ENCODE measurements at places on chromosomes 11 and 22. TPM values are rescaled to one million over a fixed set of nuclear protein-coding genes. Genes with fewer than 3 reads are reported as not detected.

SOX10 gene
- total RNA-seq, result not detected

DEPDC7 gene
- 0.84 TPM for total RNA-seq

CREB3L1 gene
- total RNA-seq, result 0.17 TPM

PLEKHA7 gene
- total RNA-seq, result 20.7 TPM

ALDH3B1 gene
- not detected for total RNA-seq

DNA sequence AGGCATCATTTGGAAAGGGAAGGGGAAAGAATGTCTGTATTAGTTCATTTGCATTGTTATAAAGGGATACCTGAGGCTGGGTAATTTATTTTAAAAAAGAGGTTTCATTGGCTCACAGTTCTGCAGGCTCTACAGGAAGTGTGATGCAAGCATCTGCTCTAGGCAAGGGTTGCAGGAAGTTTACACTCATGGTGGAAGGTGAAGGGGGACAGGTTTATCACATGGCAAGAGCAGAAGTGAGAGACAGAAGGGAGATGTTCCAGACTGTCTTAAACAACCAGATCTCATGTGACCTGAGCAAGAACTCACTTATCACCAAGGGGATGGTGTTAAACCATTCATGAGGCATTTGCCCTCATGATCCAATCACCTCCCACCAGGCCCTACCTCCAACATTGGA lies 90.6 kb downstream of the CCDC83 start:
- no peak for DNase-seq
- H3K27me3 ChIP-seq, result no peaks in the 10 kb centered on the region
- peaks cover 38% of the 10 kb centered on the region for H3K4me1 ChIP-seq
- peak overlapping the region; percentile 94 for H3K27ac ChIP-seq
- peaks cover 17% of the 10 kb centered on the region for H3K36me3 ChIP-seq

DNA sequence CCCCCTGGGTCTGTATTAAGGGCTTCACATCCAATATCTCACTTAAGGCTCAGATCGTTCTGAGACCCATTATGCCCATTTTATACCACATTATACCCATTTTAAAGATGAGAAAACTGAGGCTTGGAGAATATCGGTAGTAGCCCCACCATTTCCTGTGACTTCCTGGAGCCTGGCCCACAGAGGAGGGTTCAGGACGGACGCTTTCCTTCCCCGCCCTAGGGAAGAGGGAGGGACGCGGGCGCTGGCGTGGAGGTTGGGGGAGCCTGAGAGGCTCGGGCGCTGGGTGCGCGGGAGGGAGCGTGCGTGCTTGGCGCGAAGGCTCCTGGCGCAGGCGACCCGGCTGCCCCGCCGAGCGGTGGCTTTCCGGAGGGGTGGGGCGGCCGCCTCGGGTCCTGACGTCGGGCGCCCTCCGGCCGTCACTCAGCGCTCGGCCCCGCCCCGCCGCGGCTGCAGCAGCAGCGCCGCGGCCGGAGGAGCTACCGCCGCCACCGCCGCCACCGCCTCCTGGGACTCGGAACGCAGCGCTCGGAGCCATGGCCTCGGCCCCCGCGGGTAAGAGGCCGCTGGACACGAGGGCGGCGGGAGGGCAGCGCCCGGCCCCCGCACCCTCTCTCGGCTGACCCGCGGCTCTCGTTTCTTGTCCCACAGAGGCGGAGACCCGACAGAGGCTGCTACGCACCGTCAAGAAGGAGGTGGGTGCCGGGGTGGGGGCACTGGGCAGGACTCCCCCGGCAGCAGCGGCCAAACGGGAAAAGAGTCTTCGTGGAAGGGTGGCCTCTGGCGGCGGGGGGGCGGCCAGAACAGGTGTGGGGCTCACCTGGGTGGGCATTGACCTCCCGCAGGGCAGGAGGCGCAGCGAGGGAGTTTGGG lies at the start of gene SGSM1:
SGSM1 (plus strand) TSS at position 422 of the 873 bp plus-strand sequence; CDS start at position 537, 115 bp downstream.
- H3K36me3 ChIP-seq, result no peaks in the 10 kb centered on the region
- H3K4me1 ChIP-seq, result peaks cover 37% of the 10 kb centered on the region
- peak within 1 kb of the TSS; percentile 32 for H3K27ac ChIP-seq
- peak; percentile 94 for DNase-seq
- peak within 1 kb of the TSS; percentile 81 for H3K4me3 ChIP-seq

DNA sequence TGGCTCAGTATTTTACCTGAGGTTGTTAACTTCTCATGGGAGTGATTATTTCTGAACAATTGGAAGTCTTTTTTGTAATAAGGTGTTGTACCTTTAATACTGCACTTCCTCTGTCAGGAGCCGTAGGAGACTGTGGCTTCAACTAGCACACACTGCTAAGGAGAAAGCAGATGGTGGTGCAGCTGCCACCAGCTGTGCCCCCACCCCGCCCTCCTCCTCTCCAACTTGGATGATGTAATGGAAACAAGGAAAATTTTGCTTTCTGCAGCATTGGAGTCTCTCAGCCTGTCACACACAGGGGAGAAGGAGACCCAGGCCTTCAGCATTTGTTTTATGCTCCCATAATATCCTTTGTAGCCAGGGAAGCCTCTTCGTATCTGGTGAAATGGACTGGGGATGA lies 91.2 kb downstream of the TEAD1 start:
- no peak overlapping the region for H3K4me3 ChIP-seq
- no peak overlapping the region for H3K27ac ChIP-seq
- no peak for DNase-seq
- H3K27me3 ChIP-seq, result peaks cover 27% of the 10 kb centered on the region
- no peaks in the 10 kb centered on the region for H3K36me3 ChIP-seq

DNA sequence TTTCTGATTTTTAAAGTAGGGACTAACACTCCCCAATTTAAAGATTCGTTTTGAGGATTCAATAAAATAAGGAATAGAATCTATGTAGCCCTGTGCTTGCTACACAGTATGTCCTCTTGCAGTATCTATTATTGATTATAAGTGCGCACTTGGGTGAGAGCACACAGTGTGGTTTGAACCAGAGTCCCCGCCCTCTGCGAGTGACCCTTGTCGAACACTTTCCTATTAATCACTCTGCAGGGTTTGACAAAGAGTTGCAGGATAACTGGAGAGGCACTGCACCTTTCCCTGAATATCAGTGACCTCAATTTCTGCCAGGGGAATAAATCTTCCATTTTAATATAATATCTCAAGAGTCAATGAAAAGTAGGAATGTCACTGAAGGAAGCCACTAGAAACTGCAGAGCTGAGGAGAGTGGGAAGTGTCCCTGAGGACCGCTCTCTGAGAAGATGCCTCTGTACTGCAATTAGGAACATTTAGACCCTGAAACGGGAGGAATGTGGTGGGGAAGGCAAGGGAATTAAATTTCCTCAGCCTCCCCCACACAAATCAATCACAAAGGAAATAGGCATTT lies 182.2 kb downstream of the MAML2 start:
- H3K4me1 ChIP-seq, result peaks cover 37% of the 10 kb centered on the region
- no peak for DNase-seq
- peaks cover 6% of the 10 kb centered on the region for H3K36me3 ChIP-seq
- H3K27me3 ChIP-seq, result no peaks in the 10 kb centered on the region

- peaks cover 3% of the 10 kb centered on the region for H3K36me3 ChIP-seq
- peak overlapping the region; percentile 87 for H3K27ac ChIP-seq
- H3K4me1 ChIP-seq, result peaks cover 52% of the 10 kb centered on the region
- H3K4me3 ChIP-seq, result peak overlapping the region; percentile 93
Measured at GRCh38 chr11:10302744-10303557, 1.9 kb upstream of the ADM start.

- H3K4me3 ChIP-seq, result no peak overlapping the region
- no peaks in the 10 kb centered on the region for H3K36me3 ChIP-seq
- no peak for DNase-seq
- no peaks in the 10 kb centered on the region for H3K4me1 ChIP-seq
- no peak overlapping the region for H3K27ac ChIP-seq
Measured at GRCh38 chr22:32752816-32753520, 48.5 kb upstream of the TIMP3 start.

GRCh38 chr11:113894421-113894996 lies 10.1 kb upstream of the HTR3B start:
- no peak overlapping the region for H3K27ac ChIP-seq
- peaks cover 1% of the 10 kb centered on the region for H3K4me1 ChIP-seq
- DNase-seq, result no peak
- peaks cover 2% of the 10 kb centered on the region for H3K27me3 ChIP-seq
- H3K4me3 ChIP-seq, result no peak overlapping the region

GRCh38 chr11:90309693-90310092 lies 86.8 kb upstream of the CHORDC1 start:
- H3K36me3 ChIP-seq, result no peaks in the 10 kb centered on the region
- H3K27me3 ChIP-seq, result no peaks in the 10 kb centered on the region
- no peaks in the 10 kb centered on the region for H3K4me1 ChIP-seq
- no peak overlapping the region for H3K27ac ChIP-seq

- DNase-seq, result no peak
- H3K36me3 ChIP-seq, result no peaks in the 10 kb centered on the region
- H3K27ac ChIP-seq, result no peak overlapping the region
- no peak overlapping the region for H3K4me3 ChIP-seq
Measured at GRCh38 chr11:122816761-122817520, 21.4 kb upstream of the CRTAM start.

DNA sequence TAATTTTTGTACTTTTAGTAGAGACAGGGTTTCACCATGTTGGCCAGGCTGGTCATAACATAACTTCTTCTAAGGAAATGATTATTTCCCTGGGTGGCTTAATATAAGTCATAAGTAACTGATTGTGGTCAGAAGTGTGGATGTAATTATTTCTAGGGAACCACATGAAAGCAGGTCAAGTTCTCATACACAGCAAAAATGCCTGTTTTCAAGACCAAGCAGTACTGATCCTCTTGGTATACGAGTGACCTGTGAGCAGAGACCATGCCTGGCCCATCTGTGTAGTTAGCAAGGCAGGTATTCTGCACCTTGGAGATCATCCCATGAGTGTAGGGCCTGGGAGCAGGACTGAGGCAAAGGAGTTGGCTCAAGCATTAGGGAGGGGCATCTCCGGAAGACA lies 32.5 kb upstream of the NUCB2 start:
- no peak for DNase-seq
- H3K27me3 ChIP-seq, result peaks cover 51% of the 10 kb centered on the region
- H3K36me3 ChIP-seq, result no peaks in the 10 kb centered on the region
- H3K27ac ChIP-seq, result no peak overlapping the region
- H3K4me3 ChIP-seq, result no peak overlapping the region
- peaks cover 5% of the 10 kb centered on the region for H3K4me1 ChIP-seq

DNA sequence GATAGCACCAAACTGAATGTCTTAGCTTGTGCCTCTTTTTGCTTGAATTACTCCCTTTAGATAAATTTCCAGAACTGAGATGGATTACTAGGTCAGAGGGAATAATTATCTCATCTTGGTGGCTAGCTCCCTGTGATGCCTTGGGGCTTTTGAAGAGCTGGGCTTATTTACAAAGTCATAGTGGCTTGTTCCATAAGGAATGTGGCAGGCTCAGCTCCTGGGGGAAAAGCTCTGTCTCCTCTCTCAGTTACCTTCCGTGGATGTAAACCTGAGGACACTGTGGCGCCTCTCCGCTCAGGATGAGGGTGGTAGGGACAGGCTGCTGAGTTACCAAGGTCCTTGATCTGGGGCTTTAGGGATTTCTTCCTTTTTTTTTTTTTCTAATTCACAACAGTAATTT lies 121.7 kb downstream of the PARVA start:
- H3K27me3 ChIP-seq, result peaks cover 4% of the 10 kb centered on the region
- no peaks in the 10 kb centered on the region for H3K4me1 ChIP-seq
- no peak overlapping the region for H3K27ac ChIP-seq
- H3K4me3 ChIP-seq, result no peak overlapping the region
- no peaks in the 10 kb centered on the region for H3K36me3 ChIP-seq
- no peak for DNase-seq

- H3K27ac ChIP-seq, result no peak overlapping the region
- peaks cover 6% of the 10 kb centered on the region for H3K27me3 ChIP-seq
- peaks cover 6% of the 10 kb centered on the region for H3K4me1 ChIP-seq
Measured at GRCh38 chr22:50276143-50276542, 6.0 kb upstream of the MAPK11 start.

DNA sequence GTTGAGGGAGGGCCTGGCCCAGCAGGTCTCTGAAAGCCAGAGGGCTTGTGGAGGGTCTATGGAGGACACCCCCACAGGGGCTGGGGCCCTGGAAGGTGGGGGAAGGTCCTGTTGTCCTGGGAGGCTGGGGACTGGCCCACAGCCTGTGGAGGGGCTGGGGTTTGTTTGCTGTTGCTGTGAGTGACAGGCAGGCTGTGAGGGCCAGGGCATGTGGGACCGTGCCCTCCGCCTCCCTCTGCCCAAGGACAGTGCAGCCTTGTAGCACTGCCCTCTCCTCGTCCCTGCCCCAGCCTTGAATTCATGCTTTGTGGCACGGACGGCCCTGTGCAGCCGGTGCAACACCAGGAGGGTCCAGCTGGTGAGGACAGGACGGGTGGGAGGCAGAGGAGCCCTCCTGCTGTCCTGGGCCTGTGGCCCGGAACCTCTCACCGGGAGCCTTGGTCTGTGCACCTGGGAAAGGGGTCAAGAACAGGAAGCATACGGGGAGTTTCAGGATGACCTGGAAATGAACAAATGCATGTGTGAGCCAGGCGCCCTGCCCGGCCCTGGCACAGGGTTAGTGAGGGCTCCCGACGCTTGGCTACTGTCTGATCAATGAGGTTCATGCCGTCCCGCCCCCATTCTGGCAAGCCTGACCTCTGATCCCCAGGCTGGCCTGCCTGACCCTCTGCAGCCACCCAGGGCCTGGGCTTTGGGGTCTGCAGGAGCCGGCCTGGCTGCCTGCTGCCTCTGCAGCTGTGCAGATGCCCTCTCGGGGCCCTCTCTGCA lies 37.4 kb upstream of the PRODH start:
- H3K4me1 ChIP-seq, result no peaks in the 10 kb centered on the region
- H3K27ac ChIP-seq, result no peak overlapping the region
- no peak for DNase-seq
- H3K36me3 ChIP-seq, result no peaks in the 10 kb centered on the region
- peaks cover 13% of the 10 kb centered on the region for H3K27me3 ChIP-seq

DNA sequence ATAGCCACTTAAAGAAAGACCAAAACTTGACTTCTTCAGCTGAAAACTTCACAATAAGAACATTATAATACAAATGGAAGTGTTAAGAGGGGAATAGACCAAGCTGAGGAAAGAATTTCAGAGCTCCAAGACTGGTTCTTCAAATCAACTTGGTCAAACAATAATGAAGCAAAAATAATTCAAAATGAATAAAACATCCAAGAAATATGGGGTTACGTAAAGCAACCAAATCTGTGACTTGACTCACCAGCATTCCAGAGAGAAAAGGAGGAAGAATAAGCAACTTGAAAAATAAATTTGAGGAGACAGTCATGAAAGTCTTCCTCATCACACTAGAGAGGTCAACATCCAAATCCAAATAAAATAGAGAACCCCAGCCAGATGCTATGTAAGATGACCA lies 31.4 kb downstream of the XKR3 start:
- peaks cover 11% of the 10 kb centered on the region for H3K4me1 ChIP-seq
- no peak overlapping the region for H3K27ac ChIP-seq
- H3K36me3 ChIP-seq, result no peaks in the 10 kb centered on the region
- DNase-seq, result no peak
- no peak overlapping the region for H3K4me3 ChIP-seq
- peaks cover 13% of the 10 kb centered on the region for H3K27me3 ChIP-seq

- no peak overlapping the region for H3K4me3 ChIP-seq
- DNase-seq, result no peak
- H3K36me3 ChIP-seq, result peaks cover 10% of the 10 kb centered on the region
- H3K4me1 ChIP-seq, result no peaks in the 10 kb centered on the region
- H3K27me3 ChIP-seq, result no peaks in the 10 kb centered on the region
Measured at GRCh38 chr11:76910620-76911414, 50.1 kb downstream of the ACER3 start.

- H3K4me3 ChIP-seq, result no peak overlapping the region
- H3K27ac ChIP-seq, result no peak overlapping the region
- no peaks in the 10 kb centered on the region for H3K36me3 ChIP-seq
Measured at GRCh38 chr11:103110391-103110790, 1.2 kb downstream of the DYNC2H1 start.
